ENCODE measurements at places on chromosomes 4 and X.

DNA sequence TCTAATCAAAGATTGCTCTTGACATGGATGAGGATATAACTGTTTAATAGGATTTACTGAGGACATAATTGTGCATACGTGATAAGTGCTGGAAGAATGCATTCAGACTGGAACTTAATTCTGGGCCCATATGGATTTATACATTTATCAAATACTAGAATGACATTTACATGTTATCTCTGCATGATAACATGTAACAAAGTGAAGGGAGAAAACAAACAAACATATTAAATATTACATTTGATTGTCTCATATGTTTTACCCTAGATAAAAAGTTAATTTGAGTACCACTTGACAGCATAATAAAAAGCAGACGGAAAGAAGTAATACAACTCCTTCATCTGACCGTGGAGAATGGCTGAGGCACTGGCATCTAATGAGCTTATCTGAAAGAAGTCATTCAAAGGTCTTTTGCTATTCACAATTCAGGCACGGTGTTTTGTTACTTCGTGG, 297.8 kb downstream of the PPP3CA start:
- DNase-seq = no peak

- no peak for DNase-seq
Observed at GRCh38 chr4:110309675-110310074, 111.3 kb upstream of the ELOVL6 start.

DNA sequence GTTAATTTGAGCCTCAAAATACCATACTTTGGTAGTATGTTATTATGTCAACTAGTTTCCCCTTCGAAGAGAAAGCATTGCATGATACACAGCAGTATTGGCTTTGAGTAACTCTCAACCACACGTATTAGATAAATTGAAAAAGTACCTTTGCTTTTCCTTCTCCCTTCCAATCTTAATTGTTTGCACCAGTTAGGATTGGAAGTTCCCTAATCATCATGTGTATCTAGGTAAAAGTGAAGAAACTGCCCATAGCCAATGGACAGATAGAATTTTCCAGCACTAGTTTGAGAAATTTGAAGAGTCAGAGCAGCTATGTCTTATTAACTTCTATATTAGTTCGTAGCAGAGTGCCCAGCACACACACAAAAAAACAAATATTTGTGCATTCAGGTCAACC, 241.3 kb downstream of the COX7B2 start:
- DNase-seq = no peak

GRCh38 chr4:85548116-85548515, 73.2 kb downstream of the ARHGAP24 start:
- no peak for DNase-seq

- no peak for DNase-seq
Observed at GRCh38 chr4:169174247-169174646, 96.5 kb downstream of the SH3RF1 start.

GRCh38 chr4:552019-552418, 24.1 kb downstream of the TMEM271 start:
- no peak for DNase-seq

DNA sequence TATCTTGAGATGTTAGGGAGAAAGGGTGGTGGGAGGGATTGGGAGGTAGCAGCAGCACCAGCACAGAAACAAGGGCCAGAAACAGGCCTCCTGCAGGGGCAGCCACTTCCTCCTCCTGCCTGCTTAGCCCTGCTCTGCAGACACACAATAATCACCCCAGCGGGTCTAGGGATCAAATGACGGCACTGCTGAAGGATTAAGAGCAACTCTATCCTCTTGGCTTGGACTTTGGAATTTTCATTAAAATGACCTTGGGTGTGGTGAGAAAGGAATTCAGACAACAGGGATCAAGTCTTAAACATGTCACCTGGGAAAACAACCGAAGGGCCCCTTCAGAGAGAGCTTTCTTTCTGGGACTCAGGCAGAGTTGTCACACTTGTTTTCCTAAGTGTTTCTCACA, 353.4 kb downstream of the SPRY1 start:
- no peak for DNase-seq

GRCh38 chr4:83180431-83180968, 66.0 kb upstream of the PLAC8 start:
- no peak for DNase-seq

DNA sequence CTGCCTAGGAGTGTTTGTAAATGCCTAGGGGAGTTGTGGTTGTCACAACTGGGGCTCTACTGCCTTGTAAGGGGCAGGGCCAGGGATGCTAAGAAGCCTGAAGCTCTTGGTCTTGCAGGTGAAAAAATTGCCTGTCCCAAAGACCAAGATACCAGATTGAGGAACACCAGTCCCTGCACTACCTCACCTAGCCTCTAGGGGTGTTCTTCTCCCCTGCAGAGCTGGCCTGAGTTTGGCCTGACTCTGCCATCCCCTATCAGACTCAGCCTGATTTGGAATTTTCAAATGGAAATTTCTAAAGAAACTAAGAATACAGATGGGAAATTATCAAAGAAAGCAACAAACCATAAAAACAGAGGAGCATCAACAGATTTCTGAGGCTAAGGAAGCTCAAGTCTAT, 90.4 kb downstream of the ZC4H2 start:
- DNase-seq = no peak

DNA sequence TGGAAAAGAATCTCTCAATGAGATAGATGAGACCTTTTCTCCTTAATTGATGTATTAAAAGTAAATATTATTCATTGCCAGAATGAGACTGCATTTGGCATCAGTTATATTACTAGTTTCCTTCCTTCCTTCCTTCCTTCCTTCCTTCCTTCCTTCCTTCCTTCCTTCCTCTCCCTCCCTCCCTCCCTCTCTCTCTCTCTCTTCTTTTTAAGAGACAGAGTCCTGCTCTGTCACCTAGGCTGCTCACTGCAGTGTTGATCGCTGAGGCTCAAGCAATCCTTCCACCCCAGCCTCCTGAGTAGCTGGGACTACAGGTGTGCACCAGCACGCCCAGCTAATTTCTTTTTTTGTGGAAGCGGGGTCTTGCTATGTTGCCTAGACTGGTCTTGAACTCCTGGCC, 50.4 kb upstream of the ARX start:
- DNase-seq = no peak

- no peak for DNase-seq
Observed at GRCh38 chrX:111129921-111130320, 33.9 kb downstream of the PAK3 start.

DNA sequence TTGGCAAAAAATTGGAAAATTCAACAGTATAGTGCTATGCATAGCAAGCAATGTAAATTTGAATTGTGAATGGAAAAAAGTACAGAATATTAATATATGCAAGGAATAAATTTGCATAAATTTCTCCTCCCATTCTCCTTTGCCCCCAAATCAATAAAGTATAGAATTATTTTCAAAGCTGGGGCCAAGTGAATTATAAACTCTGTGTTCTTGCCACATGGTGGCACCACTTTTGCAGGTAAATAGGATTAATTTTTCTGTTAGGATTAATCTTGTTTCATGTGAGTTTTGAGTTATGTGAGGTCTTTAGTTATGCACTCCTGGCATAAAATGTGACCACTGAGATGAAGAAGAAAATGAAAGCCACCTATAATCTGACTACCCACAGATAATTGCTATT, 19.9 kb downstream of the COPS4 start:
- no peak for DNase-seq

DNA sequence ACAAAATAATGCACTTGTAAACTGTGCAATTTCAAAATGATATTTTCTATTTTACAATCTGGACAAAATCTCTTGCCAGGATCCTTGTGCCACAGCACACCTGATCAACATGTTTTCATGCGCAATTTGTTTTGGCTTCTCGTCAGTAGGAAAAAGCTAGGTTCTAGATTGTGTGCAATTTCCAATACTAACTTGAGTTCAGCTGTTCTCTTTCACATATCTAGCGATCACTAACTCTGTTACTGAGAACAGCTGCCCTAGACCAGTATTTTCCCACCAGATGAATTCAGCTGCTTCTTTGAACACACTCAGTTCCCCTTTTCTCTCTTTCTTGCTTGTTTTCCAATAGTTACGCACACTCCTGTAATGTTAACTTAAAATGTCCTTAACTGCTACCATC, 131.2 kb downstream of the MAGEB5 start:
- DNase-seq = no peak

- DNase-seq = no peak
Observed at GRCh38 chr4:3875466-3875865, 109.3 kb downstream of the ADRA2C start.

DNA sequence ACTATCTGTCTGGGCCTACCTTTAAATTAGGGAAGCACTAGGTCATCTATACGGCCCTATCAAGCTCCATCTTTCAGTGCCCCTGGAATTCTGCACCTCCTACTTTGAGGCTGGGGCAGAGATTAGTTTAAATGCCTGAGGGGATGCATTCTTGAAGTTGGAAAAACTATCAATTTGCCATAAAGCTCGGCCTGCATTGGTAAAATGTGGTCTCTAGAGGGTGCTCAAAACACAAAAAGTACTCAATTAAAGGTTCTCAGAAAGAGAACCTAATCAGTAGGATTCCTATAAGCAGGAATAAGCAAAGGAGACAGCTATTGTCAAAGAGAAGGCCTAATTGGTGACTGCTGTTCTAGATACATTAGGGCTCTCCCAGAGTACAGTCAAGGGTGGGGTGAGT, 111.7 kb downstream of the AMER1 start:
- no peak for DNase-seq

GRCh38 chr4:8409264-8410065, 31.1 kb downstream of the ACOX3 start:
- DNase-seq = no peak

DNA sequence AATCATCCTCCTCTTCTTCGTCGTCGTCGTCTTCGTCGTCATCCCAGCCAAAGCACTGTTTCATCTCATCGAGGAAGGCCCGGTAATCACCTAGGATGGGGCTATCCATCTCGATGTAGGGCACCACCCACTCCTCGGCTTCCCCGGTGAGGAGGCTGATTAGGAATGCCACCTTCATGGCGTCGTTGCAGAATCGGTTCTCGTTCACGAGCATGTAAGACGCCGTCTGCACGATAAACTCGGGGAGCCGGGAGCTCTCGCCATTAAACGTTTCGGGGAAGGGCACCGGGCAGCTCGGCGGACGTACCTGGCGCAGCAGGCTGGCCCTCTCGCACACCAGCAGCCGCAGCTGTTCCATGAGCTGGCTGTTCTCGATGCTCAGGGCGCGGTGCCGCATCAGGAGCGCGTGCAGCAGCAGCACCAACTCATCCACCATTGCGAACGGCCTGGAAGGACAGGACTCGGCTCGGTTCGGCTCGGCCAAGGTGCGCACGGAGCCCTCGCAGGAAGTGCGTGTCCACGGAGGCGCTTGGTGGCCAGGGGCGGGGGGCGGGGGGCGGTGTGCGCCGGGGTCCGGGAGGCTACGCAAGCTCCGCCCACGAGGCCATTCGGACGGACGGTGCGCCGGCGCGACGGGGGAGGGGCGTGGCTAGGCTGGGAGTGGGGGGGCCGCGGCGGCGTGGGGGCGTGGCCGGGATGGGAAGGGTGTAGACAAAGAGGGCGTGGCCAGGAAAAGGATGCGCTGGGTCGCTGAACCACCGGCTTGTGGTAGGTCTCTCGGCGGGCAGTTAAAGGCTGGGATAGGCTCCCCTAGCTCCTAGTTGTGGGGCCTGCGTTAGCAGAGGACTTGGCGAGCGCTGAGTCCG, at the start of gene LDOC1:
Gene LDOC1 (minus strand): TSS at position 544 of the 866 bp plus-strand sequence. CDS start 108 bp downstream, at position 436.
- DNase-seq = no peak

DNA sequence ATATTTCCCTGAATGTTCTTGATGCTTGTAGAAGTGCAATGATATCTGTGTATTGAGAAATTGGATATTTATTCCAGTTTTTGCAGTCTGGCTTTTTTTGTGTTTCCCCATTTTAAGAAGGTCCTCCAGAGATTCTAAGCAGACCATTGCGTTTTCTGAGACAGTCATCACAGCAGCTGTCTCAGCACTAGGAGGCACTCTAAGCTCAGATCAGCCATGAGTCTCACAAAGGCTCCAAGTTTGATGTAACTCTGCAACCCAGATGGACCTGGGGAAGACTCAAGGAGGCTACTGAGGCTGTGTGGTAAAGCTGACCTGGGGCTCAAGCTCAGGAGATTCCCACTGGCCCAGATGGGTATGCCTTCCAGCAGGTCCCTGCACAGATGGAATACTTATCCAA, 89.3 kb upstream of the CYLC1 start:
- DNase-seq = no peak

DNA sequence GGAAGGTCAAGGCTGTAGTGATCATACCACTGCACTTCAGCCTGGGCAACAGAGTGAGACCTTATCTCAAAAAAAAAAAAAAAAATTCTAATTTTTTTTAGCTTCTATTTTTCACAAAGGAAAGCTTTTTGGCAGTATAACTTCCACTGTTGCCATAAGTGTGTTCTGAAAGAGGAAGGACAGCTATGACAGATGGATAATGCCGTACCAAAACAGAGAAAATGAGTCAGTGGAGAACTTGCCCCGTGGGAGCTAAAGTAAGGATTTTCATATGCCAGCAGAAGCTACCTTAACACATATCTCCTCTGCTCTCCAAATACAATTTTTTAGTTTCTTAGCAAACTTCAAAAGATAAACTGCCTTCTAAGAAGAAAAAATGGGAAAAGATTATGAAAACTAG, 43.7 kb downstream of the RPS3A start:
- no peak for DNase-seq

DNA sequence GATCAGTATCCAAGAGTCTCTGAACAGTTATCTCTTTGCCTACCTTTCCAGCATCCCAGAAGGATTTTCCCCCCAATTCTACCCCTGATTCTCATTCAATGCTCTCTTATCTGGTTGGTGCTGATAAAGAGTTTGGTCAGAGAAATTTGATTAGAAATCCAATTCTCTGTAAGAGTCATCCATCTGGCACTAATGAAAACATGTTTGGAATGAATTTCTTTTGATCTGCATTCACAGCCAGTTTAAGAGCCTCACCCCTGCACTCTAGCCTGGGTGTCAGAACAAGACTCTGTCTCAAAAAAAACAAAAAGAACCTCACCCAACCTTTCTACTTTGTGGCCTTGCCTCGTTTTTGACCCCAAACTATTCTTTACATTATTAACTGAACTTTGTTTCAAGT, 122.1 kb downstream of the MANBA start:
- no peak for DNase-seq

DNA sequence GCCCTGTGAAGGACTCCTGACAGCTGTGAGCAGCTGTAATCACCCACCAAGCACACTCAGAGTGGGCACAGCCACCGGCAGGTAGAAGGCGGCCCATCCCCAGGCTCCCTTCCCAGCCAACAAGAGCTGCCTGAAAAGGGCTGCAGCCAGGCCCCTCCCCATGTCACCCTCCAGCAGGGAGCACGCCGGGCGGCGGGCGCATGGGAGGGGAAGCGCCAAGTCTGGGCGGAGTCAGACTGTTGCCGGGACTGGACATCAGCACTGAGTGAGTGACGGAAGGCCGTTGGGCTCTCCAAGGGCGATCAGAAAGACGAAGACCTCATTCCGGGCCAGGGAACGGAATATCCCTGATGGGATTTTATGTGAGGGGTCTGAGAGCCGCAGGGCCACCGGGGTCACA, 82.1 kb downstream of the PPP2R2C start:
- no peak for DNase-seq

GRCh38 chr4:138051157-138051556, 191.0 kb downstream of the SLC7A11 start:
- DNase-seq = no peak

DNA sequence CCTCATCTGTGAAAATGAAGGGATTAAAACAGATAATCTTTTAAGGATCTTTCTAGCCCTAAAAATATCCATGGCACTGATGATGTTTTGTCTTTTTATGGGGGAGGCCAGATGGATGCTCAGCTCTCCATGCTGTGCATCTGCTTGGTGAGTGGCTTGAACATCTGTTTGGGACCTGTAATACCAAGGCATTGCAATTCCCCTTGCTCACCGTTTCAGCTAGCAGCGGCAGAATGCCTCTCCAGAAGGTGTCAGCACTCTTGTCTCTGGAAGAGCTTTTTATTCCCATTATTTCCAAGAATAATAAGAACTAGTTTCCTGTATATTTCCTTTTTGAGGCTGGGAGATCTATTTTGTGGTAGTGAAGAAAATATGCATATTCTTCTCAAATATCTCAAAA, 151.9 kb upstream of the ANK2 start:
- no peak for DNase-seq
